ENCODE measurements at places on chromosomes 3 and 15. TPM values are rescaled to one million over a fixed set of nuclear protein-coding genes. Genes with fewer than 3 reads are reported as not detected.

The UROC1 gene
- polyA plus RNA-seq, result not detected

The ZNF620 gene
- not detected for polyA plus RNA-seq

The NOX5 gene
- not detected for polyA plus RNA-seq

The UNC13C gene
- polyA plus RNA-seq, result not detected

The NUP210 gene
- 31.5 TPM for polyA plus RNA-seq

The ETV5 gene
- polyA plus RNA-seq, result 1.0 TPM

The CASR gene
- not detected for polyA plus RNA-seq

The SAXO2 gene
- 7.5 TPM for polyA plus RNA-seq

The CRTC3 gene
- 47.8 TPM for polyA plus RNA-seq

The LXN gene
- 15.4 TPM for polyA plus RNA-seq

The HYAL1 gene
- polyA plus RNA-seq, result not detected

The FETUB gene
- not detected for polyA plus RNA-seq

The MGLL gene
- polyA plus RNA-seq, result 2.6 TPM

The SMCO1 gene
- polyA plus RNA-seq, result not detected

The TFRC gene
- 23.6 TPM for polyA plus RNA-seq

The NR1I2 gene
- polyA plus RNA-seq, result not detected

The NGRN gene
- 33.6 TPM for polyA plus RNA-seq

The SLC41A3 gene
- 25.9 TPM for polyA plus RNA-seq

The INKA1 gene
- polyA plus RNA-seq, result 12.2 TPM

The PRSS50 gene
- polyA plus RNA-seq, result not detected

The RAB6B gene
- 0.74 TPM for polyA plus RNA-seq

The ZNF80 gene
- polyA plus RNA-seq, result not detected

The TMEM207 gene
- polyA plus RNA-seq, result not detected

The CSTA gene
- polyA plus RNA-seq, result not detected

The SLC35G2 gene
- not detected for polyA plus RNA-seq

The VEPH1 gene
- not detected for polyA plus RNA-seq

The ITGB5 gene
- 1.5 TPM for polyA plus RNA-seq

The VIPR1 gene
- polyA plus RNA-seq, result not detected

The STT3B gene
- polyA plus RNA-seq, result 67.5 TPM

The TGM4 gene
- not detected for polyA plus RNA-seq

The BCL2A1 gene
- 44.7 TPM for polyA plus RNA-seq

The PML gene
- polyA plus RNA-seq, result 18.3 TPM

The GABRR3 gene
- not detected for polyA plus RNA-seq

The LARP6 gene
- polyA plus RNA-seq, result not detected

The SLC28A1 gene
- polyA plus RNA-seq, result not detected

The CLSTN2 gene
- polyA plus RNA-seq, result not detected

The RPL29 gene
- polyA plus RNA-seq, result 1,395 TPM

The ZNF654 gene
- 18.0 TPM for polyA plus RNA-seq

The MYLK gene
- 0.93 TPM for polyA plus RNA-seq

The SPG11 gene
- 19.7 TPM for polyA plus RNA-seq

The CPB1 gene
- polyA plus RNA-seq, result not detected
